Skin of body (tissue), 3 donors: ENCODE measurements at places on chromosomes 4 and X.

DNA sequence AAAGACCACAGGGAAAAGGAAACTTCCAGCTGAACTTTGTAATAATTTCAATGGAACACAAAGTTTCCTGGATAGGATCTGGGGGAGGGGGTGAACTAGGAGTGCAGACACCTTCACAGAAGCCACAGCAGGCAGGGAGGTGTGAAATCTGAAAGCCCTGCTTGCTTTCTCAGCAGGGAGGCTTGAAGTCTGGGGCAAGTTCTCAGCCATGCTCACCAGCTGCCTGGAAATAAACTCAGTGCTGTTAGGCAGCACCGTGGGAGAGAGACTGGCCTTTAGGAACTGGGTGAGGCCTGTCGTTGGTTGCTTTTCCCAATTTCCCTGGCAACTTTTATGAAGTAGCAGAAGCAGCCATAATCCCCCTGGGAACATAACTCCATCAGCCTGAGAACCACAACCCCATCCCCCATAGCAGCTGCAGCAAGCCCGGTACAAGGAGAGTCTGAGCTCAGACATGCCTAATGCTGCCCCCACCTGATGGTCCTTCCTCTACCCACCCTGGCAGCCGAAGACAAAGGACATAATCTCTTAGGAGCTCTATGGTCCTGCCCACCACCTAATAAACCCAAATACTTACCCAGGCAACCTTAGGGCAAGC, 39.2 kb upstream of the NMU start:
- no peak for DNase-seq

- no peak for DNase-seq
Measured at GRCh38 chrX:39834600-39834999, 263.2 kb downstream of the BCOR start.

- DNase-seq: no peak
Measured at GRCh38 chr4:4818415-4819212, 40.9 kb upstream of the MSX1 start.

- DNase-seq: peak; percentile 91
Measured at GRCh38 chrX:154046031-154046781, 26.5 kb upstream of the IRAK1 start.

- DNase-seq: no peak
Measured at GRCh38 chr4:7187691-7188090, 4.6 kb upstream of the SORCS2 start.

GRCh38 chr4:152599095-152599494, 63.2 kb upstream of the FBXW7 start:
- no peak for DNase-seq

GRCh38 chr4:40288566-40288965, 46.6 kb upstream of the CHRNA9 start:
- DNase-seq: no peak

- DNase-seq: no peak
Measured at GRCh38 chrX:67570839-67571238, 27.0 kb downstream of the AR start.

DNA sequence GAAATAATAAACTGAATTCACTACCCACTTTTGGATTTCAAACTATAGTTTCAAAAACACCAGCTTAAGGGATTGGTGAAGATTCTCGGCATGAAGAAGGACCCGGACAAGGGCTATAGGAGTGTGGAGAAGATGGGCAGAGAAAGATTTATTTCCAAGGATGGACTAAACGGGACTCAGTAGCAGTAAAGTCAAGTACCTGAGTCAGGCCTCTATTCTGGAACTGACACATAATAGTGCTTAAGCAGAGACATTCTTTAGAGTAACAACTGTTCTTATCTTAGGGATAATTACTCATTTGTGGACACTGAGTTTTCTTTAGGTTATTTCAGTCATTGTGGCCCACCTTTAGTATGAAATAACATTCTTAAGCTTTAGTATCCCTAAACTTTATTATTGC, 134.6 kb downstream of the GATB start:
- no peak for DNase-seq

GRCh38 chr4:150199056-150199455, 120.8 kb downstream of the DCLK2 start:
- DNase-seq: no peak

DNA sequence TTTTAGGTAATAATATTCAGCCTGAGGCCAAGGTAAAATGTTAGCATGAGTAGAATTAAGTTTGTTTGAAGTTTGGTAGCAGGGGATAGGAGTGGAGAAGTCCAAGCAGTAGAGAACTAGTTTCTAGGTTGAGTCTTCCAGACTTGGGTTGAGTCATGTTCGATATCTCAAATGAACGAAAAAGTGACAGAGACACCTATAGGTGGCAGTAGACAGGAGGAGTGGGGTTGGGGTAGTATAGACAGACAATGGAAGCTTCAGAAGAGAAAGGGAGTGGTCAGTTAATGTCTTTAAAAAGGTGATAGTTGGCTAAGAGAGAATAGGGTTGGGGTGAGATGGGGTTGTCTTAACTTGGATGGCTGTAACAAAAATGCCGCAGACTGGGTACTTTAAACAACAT, 58.7 kb upstream of the EMCN start:
- no peak for DNase-seq
